ENCODE measurements at places on chromosomes 2 and 18.

DNA sequence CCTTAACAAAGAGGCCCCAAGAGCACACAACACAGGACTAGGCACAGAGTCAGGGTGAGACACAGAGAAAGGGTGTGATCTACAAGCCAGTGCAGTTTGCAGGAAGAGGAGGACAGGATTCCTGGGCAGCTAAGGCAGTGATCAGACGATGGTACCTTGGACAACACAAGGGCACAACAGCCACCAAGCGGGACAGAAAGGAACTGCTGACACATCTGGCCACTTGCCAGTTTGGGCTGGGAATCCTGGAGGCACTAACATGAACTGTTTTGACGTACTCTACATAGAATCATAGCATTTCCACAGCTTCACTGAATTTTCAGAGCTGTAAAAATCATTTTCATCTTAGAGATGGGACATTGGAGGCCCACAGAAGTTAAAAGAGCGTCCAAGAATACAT lies 221.5 kb upstream of the SLC35G4 start:
- peak; percentile 83 for DNase-seq

DNA sequence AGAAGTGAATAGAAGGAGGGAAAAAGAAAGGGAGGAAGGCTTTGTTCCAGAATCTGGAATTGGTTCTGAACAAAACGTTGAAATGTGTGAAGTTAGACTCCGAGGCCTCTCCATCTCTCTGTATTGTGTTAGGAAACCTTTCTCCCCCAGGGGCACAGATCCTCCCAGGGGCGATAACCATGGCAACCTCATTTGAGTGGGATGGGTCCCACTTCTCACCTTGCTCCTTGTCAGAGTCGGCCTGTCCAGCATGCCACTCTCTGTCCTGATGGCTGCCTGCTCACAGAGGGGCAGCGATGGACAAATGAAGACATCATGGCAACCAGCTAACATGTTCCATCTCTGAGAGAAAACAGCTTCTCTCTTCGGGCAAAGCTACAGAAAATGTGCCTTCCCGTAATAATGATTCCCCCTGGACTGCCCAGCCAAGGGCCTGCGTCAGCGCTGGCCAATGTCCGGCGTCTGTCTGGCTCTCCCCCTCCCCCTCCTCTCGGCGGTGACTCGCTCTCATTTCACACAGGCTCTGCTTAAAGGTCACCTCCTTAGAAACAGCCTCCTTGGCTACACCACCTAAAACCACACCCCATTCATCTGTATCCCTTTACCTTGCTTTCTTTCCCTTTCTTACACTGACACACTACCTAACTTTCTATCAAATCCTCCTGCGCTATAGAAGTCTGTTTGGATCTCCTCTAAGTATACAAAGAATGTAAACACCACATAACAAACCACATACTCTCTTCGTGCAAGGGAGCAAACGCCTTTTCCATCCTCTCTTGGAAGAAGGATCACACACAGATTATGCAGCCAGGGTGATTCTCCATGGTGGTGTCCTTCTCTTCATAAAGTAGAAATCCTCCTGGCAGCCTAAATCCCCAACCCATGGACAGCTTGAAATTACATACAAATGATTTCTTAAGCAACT lies 32.1 kb upstream of the TTC39C start:
- peak; percentile 50 for DNase-seq

DNA sequence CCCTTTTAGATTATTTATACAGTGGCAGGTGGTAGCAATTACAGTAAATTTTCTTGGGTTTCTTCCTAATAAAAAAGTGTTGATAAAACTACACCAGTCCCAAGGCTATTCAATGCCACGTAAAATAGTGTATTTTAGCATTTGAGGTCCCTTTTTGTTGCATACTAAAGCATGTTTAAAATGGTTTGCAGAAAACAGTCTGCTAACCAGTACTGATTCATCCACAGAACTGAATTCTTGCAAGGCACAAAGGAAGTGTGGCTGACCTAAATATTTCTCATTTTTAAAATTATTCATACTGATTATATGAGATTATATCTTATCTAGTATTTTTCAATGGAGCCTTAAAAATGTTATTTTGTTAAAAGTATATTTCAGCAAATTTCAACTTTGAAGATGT lies 98.1 kb downstream of the SMAD2 start:
- no peak for DNase-seq

- no peak for DNase-seq
Observed at GRCh38 chr2:196984903-196985302, 58.4 kb upstream of the PGAP1 start.

- DNase-seq = no peak
Observed at GRCh38 chr2:33806041-33806440, 206.9 kb upstream of the FAM98A start.

DNA sequence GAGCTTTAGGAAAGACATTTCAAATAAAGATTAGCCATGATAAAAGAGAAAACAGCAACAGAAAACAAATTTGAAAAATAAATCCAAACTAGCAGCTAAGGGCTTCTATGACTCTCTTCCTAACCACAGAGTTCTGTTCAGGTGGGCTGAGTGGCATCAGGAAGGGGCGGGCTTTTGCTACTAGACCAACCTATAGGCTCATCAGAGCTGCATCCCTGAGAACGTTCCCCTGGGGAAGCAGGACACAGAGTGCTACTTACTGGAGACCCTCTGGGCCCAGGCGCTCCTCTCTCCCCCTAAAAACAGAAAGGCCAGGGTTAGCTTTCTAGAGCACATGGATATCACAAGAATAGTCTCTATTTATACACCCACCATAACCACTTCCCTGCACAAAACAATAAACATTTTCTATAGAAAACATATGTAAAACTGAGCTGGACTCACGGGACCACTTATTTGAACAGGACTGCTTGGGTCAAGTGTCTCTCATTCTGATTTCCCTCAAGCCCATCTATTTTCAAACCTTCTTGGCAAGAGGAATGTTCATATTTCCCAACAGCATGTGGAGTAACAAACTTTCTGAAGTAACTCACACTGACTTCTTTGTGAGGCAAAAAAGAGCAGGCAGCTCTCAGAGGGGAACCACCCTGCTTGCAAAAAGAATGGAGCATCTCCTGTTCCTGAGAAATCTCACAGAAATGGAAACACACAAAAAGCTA lies 78.9 kb upstream of the LMAN1 start:
- no peak for DNase-seq

DNA sequence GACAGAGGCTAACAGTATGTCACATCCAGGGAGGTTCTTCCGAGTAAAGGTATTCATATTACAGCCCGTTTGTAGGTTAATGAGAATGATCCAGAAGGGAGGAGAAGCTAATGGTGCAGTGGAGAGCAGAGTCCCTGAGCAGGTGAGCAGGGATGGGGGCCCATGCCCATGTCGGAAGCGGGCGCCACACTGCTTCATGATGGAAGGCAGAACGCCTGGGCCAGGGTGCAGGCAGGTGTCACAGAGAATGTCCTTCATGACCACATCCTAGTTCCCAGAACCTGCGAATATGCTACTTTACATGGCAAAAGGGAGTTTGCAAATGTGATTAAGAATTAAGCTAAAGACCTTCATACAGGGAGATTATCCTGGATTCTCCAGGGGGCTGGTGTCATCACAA lies 4.0 kb downstream of the HES6 start:
- no peak for DNase-seq

GRCh38 chr2:239273280-239274234 lies 127.3 kb downstream of the HDAC4 start:
- no peak for DNase-seq

DNA sequence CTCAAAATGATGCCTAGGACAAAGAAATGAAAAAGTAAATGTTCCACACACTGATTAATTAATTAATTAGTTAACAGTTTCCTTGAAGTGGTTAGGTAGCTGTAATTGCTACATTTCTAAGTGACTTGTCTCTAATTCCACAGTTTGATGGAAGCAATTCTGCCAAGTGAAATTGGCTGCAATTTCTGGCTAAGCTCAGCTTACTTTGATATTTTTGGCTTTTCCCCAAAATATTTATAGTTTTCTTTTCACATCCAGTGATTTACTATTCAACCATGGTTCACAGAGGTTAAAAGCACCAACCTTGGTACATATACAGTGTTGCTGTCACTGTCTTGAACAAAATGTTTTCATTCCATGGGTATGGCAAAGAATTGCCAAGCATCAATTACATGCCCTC lies 459.5 kb upstream of the CDH20 start:
- DNase-seq = no peak

- DNase-seq = no peak
Observed at GRCh38 chr2:66581339-66582103, 146.6 kb downstream of the MEIS1 start.

GRCh38 chr18:55908901-55909366 lies 320.9 kb upstream of the TCF4 start:
- DNase-seq = no peak

GRCh38 chr2:197606180-197606579 lies 69.2 kb downstream of the RFTN2 start:
- DNase-seq = no peak
